ENCODE measurements at places on chromosomes 1 and 21.

DNA sequence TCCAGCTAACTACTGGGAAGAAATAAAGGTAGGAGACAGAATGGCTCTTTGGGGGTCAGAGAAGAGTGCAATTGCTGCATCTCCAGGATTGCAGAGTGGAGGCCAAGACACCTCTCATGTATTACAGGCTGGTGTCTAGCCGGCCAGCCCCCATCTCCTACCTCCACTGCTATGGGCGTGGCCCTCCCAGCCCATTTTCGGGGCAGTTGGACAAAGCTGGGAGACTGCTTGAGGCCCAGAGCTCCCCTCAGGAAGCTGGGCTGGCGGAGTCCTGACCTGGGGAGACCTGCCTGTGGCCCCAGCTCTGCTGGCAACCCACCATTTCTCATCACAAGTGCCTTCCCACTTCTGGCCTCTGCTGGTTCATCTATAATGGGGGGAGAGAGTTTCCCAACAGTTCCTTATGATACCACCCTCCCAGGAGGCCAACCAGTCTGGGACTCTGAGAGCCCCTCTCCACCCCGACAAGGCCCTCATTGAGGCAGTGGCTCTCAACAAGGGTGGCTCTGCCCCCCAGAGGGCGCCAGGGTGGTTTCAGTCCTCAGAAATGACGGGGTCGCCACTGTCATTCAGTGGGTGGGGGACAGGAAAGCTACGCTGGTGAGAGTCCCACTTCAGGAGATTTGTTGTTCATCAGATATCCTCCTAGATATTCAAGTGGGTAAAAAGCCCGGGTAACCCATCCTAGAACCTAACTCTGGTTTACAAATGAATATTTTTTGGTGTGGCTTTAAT lies 11.5 kb downstream of the RAP1GAP start:
- DNase-seq: no peak

- DNase-seq: no peak
These were observed 2.2 kb upstream of the FH start for GRCh38 chr1:241521718-241522117.

DNA sequence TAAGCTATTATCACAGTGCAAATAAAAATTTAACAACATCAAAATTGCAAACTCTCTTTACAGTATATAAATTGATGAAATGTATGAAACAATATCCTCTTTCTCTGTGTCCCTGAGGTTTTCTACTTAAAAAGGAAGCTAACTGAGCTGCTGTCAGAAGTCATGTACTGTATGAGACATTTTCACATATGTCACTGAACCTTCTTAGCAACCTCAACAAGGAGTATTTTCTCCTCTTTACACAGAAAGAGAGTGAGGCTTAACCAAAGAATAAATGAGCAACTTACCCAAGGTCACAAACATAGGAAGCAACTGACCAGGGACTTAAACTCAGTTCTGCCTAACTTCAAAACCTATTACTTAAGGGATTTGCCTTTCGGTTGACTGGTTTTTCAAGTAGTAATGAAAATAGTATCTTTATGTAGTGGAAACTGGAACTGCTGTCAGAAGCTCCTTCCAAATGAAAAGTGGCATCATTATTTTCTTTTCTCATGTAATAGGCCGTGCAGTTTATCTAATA lies 288.9 kb downstream of the LRRIQ3 start:
- DNase-seq: no peak

- DNase-seq: no peak
These were observed 23.7 kb downstream of the SNX27 start for GRCh38 chr1:151635479-151636072.

DNA sequence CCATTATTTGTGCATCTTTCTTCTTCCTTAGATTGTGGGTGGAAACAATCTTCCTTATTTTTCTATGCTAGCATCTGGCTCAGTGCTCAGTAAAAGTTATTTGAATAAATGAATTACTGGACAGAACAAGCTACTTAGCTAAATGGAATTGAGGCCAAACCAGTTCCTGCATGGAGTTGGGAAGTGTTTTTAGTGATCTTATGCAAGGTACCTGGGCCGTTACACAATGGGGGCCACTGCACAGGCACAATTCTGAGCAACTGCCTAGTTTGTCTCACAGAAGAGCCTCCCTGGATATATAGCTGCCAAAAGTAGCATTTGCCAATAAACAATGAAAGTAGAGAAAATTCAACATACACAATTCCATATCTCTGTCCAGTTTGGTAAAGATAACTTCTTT lies 27.0 kb upstream of the SERBP1 start:
- DNase-seq: no peak

Data from ecto neural progenitor cell (in vitro differentiated cells).